BJ (cell line): ENCODE measurements at places on chromosomes 6 and 20. TPM values are rescaled to one million over a fixed set of nuclear protein-coding genes. Genes with fewer than 3 reads are reported as not detected.

The TCF21 gene
- 0.09 and 0.16 TPM in 2 replicates for polyA plus RNA-seq

The RIMS4 gene
- polyA plus RNA-seq: not detected in 2 replicates

The TFAP2D gene
- polyA plus RNA-seq: not detected in 2 replicates

The CCR6 gene
- not detected in 2 replicates for polyA plus RNA-seq

The TMEM170B gene
- 0.23 and 0.50 TPM in 2 replicates for polyA plus RNA-seq

The EPM2A gene
- 6.4 and 6.5 TPM in 2 replicates for polyA plus RNA-seq

The GPANK1 gene
- 12.6 and 15.0 TPM in 2 replicates for polyA plus RNA-seq

The RAMACL gene
- polyA plus RNA-seq: 0.26 and 0.32 TPM in 2 replicates

The CLDN20 gene
- not detected in 2 replicates for polyA plus RNA-seq
